ENCODE measurements at places on chromosomes 4 and X. TPM values are rescaled to one million over a fixed set of nuclear protein-coding genes. Genes with fewer than 3 reads are reported as not detected.

GRCh38 chrX:151713849-151714248, 2.0 kb upstream of the FATE1 start:
- DNase-seq, result no peak

- no peak for DNase-seq
These were observed 126.5 kb downstream of the GASK1B start for GRCh38 chr4:158046345-158046744.

DNA sequence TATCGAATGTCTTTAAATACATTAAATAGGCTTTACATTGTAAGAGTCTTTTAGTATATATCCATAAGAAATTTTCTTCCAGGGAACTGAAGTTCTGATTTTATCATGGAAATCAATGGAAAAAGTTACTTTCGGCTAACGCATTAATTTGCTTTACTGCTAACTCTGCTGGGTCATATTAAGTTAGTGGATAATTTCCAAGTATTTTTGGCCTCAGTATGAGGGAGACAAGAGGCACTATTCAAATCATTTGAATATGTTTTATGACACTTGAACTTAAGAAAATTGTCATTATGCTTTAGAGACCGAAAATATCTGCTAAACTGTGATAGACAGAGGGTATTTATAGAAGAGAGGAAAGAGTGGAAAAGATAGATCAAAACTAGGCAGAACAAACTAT, 237.5 kb downstream of the PCDH7 start:
- DNase-seq, result no peak

- DNase-seq, result no peak
These were observed 87.5 kb downstream of the GLRA2 start for GRCh38 chrX:14616836-14617235.

GRCh38 chr4:61374447-61374891, 174.3 kb downstream of the ADGRL3 start:
- DNase-seq, result no peak

DMP1 gene
- total RNA-seq, result not detected

GRCh38 chr4:36332782-36333131, 51.3 kb downstream of the DTHD1 start:
- DNase-seq, result no peak

DNA sequence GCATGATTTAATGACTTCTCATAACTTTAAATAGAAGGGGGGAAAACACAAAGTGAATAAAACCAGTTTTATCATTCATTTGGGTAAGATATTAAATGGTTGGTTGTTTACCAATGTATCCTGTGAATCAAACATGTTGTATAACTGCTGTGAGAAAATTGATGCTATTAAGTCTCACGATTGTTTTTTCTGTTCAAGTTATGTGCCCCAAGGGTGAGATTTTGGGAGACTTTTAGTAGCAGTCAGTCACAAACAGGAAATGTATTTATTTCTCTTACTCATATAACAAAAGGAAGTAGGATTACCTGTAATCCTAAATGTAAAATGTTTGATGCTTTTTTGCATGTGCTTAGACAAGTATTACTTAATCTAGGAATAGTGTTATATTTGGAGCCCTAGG, 39.2 kb downstream of the MTHFD2L start:
- no peak for DNase-seq

GRCh38 chr4:152258804-152259708, 276.8 kb downstream of the FBXW7 start:
- no peak for DNase-seq

ZAR1 gene
- 0.23 TPM for total RNA-seq

RAI2 gene
- total RNA-seq, result 0.17 TPM

CLDN24 gene
- not detected for total RNA-seq

MAML3 gene
- total RNA-seq, result 1.0 TPM

GRCh38 chr4:4377732-4378460, 9.0 kb upstream of the NSG1 start:
- DNase-seq, result no peak

CACNA1F gene
- total RNA-seq, result 0.12 TPM

GYPA gene
- total RNA-seq, result not detected

GRCh38 chrX:40524423-40524822, 56.3 kb upstream of the ATP6AP2 start:
- no peak for DNase-seq

- DNase-seq, result no peak
These were observed 7.8 kb upstream of the XK start for GRCh38 chrX:37677765-37678164.

ASB12 gene
- not detected for total RNA-seq

GRCh38 chrX:54435121-54435520, 5.1 kb upstream of the TSR2 start:
- no peak for DNase-seq

DNA sequence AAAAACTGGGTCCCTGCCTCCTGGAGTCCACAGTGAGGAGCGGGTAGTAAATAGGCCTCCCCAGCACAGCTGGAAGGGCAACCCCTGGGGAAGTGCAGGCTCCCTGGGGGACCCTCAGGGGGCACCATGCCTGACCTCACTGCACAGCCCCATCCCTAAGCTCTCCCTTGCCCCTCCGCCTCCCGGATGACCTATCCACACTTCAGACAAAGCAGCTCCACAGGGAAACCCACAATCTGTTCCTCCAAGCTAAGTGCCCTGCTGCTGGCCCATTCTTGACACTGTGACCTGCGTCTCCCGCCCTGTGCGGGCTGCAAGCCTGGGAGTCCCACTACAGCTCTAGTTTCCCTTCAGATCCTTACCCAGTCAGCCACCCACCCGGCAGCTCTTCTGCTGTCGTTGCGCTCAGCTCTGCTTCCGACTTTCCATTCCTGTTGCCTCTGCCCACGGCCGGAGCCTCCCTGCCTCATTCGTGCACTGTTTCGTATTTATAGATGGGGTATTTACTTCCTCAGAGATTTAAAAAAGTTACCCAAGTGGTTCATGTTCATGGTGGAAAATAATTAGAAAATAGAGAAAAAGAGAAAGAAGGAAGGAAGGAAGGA, 47.0 kb upstream of the STOX2 start:
- DNase-seq, result no peak

ASB11 gene
- total RNA-seq, result not detected

GRCh38 chrX:41025926-41026701, 59.1 kb upstream of the USP9X start:
- DNase-seq, result no peak

GRCh38 chr4:58050439-58050838, 940.3 kb upstream of the IGFBP7 start:
- no peak for DNase-seq

DNA sequence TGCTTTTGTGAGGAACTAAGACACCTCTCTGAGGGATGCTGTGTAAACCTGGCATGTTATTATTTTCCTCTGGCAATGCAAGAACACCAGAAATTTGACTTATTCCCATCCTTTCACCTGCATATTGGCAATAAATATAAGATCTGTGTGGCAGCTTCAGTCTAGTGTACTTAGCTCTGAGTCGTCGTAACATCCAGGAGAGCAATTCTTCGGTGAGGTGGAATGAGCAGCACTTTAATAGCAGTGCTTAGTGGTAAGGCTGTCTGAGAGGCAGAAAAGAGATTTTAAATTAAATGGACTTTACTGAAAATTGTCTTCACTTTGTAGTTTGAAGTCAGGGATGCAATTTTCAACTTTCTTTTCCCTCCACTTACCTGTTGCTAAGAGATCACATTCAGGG, 344.9 kb downstream of the PCDH7 start:
- no peak for DNase-seq

GRCh38 chr4:142091691-142092182, 455.4 kb downstream of the IL15 start:
- DNase-seq, result peak; percentile 99

DNA sequence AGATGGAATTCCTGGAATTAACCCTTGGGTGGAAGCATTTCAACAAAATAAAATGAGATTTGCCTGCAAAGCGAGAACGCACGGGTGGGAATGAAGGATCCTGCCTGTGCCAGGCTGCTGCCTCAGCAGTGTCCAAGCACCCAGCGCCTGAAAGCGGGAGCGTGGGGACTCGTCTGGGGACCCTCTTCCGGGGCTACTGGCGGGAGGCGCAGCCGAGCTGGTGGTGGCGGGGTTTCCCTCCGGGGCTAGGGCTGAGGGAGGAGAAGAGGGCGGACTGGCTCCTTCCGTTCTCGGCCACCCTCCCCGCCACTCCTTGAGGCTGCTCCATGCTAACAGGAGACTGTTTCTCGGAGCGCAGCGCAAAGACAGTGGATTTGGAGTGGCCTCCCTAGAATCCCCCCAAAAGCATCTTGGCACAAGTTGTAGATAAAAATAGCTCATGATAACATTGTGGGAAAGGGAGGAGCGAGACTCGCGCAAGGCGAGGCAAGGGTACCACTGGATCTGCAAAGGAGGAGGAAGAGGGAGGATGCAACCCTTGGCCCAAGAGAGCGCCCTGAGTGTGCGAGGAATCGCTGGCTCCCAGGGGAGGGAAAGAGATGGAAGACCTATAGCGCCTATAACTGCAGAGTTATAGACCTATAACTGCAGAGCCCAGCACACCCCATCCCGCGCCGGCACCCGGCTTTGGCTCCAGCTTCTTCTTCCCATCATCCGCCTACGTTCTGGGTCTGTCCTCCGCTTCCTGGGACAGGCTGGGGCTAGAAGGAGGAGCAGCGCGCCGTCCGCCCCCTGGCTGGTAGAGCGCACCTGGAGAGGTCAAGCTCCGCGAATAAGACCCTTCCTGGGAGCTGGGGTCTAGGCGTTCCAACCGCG, 1.3 kb downstream of the HS3ST1 start:
- DNase-seq, result no peak

HPSE gene
- 0.69 TPM for total RNA-seq

CTAG1A gene
- total RNA-seq, result not detected

CNKSR2 gene
- total RNA-seq, result 3.4 TPM

TMEM33 gene
- 39.2 TPM for total RNA-seq

GRCh38 chr4:153266988-153267387, 62.7 kb downstream of the TRIM2 start:
- no peak for DNase-seq

- no peak for DNase-seq
These were observed 209.8 kb downstream of the CRLF2 start for GRCh38 chrX:1002611-1003010.

DNA sequence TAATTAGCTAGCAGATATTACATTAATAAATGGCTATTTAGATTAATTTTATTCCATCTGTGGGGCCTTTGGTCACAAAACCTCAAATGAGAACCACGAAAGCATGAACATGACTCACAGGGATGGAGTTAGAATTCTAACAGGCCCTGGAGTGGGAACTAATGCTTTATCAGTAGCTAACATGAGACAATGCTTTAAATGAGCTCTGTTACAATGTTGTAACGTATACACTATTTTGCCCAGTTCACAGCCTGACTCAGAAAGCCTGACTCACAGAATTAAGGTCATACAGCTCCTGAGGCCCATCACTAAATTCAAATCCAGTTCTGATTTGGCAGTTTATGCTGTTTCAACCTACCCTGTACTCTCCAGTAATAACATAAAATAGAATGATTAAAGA, 23.2 kb downstream of the VEGFC start:
- DNase-seq, result peak; percentile 56

EGF gene
- 0.46 TPM for total RNA-seq

- DNase-seq, result no peak
These were observed 473.5 kb upstream of the FAM241A start for GRCh38 chr4:111671756-111672155.

GRCh38 chr4:10088135-10089010, 28.2 kb downstream of the WDR1 start:
- no peak for DNase-seq

MAGED4 gene
- total RNA-seq, result 13.2 TPM

- no peak for DNase-seq
These were observed 930.9 kb downstream of the ADGRL3 start for GRCh38 chr4:62131049-62131448.

ZNF157 gene
- total RNA-seq, result 0.07 TPM

GRCh38 chrX:14235004-14235403, 205.3 kb upstream of the GEMIN8 start:
- no peak for DNase-seq

GRCh38 chrX:113384628-113385027, 544.0 kb upstream of the AMOT start:
- DNase-seq, result no peak

SPINK2 gene
- total RNA-seq, result 4.4 TPM

GRCh38 chr4:150242820-150243458, 164.7 kb downstream of the DCLK2 start:
- DNase-seq, result no peak

- no peak for DNase-seq
These were observed 156.5 kb upstream of the ARHGAP24 start for GRCh38 chr4:85318415-85318814.

- DNase-seq, result no peak
These were observed 29.0 kb downstream of the MECP2 start for GRCh38 chrX:154068560-154068959.

- DNase-seq, result no peak
These were observed 59.9 kb upstream of the FAM241A start for GRCh38 chr4:112085156-112086035.
